ENCODE measurements at places on chromosomes 4 and X.

DNA sequence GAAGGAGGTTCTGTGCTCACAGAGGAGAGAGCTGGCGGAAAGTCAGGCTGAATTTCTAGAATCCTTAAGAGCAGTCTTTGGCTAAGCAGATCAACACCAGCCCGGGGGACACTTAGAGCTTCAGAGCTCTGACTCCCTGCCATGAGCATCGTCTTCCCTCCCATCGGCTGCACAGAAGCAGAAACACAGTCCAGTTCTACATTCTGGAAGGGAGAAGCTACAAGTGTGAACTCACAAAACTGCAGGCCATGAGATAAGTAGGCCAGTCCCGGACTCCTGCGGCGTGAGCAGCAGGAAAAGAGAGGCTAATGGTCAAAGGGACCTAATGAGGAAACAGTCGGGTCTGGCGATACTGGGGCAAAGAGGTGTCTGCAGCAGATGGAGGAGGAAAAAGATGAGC is 211.5 kb downstream of the DHX15 start:
- DNase-seq = no peak

DNA sequence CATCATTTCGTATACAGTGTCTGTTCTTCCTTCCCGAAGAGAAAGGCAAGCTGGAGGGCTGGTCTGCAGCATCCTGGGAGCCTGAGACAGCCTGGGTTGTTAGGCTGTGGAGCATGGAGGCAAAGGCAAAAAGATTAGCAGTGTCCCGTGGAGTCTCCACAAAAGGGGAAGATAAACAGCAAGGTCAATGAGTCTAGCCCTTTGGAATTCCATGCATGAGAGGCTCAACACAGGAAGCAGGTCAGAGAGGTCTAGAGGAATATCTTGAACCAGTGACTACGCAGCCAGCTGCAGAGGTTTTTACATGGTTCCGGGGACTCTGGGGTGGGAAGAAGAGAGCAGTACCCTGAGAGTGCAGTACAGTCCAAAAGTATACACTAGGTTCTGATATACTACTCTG is 12.2 kb upstream of the MCF2 start:
- no peak for DNase-seq

DNA sequence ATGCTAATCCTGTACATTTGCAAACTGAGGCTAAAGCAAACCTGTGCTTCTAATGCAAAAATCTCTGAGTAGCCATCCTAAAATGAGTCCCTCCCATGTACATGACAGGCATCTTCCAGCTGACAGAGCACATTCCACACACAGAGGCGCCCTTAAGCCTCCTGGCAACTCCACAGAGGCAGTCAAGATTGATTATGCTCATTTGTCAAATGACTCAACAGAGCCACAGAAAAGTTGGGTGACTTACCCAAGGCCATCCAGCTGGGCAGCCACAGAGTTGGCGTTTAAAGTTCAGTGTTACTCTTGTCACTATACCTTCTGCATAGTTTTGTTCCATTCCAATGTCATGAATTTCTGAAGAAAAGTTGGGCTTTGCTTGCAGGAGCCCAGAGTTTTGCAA is 394.6 kb upstream of the FGF13 start:
- DNase-seq = no peak

DNA sequence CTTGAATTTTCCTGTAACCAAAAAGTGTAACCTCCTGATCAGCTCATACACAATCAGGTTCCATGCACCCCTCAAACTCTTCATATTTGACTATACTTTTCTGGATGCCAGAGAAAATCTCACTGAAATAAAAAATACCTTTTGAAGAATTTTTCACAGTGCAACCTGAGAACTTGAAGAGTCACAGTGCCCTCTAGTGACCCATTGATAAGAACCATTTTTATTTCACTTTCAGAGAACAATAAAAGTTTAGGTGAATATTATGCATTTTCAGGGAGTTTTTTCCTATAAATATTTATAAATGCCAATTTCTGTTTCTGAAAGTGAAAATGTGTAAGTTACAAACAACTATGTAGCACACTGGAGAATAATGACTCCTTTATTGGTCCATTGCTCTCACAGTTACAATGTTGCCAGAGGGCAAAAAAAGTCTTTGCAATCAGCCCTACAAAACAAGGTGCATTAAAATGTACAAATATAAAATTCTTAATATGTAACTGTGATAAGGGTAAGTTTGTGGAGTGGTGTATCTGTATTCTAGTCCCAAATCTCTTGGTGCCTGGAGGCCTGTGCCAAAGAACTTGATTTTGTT is 153.6 kb upstream of the INTU start:
- no peak for DNase-seq

DNA sequence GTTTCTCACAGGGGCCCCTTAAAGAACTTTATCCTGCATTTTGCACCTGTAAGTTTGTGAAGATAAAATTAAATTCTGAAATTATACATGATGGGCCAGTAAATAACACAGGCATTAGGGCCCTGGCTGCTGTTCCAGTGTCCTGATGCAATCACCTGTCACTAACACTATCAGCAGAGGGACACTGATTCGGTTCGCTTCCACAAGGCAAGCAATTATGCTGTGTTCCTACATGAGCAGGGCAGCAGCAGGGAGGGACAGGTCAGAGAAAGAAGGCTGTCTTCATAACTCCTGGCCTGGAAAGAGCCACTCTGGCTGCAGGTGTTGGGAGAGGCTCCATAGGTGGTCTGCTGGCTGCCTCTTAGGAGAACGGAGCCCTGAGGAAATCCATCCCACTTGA is 487.3 kb downstream of the MID1IP1 start:
- no peak for DNase-seq

- no peak for DNase-seq
Observed at GRCh38 chrX:45515262-45516215, 314.9 kb upstream of the DIPK2B start.

GRCh38 chrX:136405126-136405525 is 82.6 kb upstream of the BRS3 start:
- DNase-seq = no peak

DNA sequence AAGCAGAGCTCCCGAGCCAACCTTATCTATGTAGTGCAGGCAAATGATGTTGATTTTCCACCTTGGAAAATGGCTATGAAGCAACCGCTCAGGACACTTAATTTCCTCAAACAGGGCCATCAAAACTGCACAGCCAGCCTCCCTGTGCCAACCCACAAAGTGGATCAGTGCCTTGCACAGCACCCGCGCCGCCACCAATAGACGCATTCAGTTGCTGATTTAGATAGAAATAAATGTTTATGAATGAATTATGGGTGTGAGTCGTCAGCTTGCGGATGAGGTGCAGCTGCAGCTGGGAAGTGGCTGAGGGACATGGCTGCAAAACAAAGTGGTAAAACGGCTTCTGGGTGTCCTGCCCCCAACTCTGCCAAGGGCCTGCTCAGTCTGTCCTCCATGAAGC is 47.0 kb downstream of the SOD3 start:
- DNase-seq = no peak

- DNase-seq = no peak
Observed at GRCh38 chr4:155353923-155354540, 22.7 kb downstream of the MAP9 start.

- DNase-seq = no peak
Observed at GRCh38 chr4:119110121-119110520, 25.5 kb upstream of the MYOZ2 start.

DNA sequence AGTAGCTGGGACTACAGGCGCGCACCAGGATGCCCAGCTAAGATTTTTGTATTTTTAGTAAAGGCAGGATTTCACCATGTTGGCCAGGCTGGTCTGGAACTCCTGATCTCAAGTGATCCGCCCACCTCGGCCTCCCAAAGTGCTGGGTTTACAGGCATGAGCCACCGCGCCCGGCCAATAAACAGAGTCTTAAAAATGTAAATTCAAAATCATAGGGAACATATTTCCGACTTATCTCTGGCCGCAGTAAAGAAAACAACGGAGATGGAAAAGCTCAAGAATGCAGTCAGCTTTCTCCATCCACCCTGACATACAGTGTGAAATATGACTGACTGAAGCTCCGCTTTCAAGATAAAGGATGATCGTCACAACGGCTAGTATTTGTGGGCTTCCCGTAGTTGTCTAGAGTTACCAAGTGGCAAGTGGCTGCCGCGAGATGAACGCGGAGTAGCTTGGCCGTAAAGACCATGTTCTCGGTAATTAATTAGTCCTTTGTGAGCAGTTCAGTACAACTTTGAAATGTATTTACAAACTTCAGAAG is 495.1 kb upstream of the FAT1 start:
- DNase-seq = no peak

DNA sequence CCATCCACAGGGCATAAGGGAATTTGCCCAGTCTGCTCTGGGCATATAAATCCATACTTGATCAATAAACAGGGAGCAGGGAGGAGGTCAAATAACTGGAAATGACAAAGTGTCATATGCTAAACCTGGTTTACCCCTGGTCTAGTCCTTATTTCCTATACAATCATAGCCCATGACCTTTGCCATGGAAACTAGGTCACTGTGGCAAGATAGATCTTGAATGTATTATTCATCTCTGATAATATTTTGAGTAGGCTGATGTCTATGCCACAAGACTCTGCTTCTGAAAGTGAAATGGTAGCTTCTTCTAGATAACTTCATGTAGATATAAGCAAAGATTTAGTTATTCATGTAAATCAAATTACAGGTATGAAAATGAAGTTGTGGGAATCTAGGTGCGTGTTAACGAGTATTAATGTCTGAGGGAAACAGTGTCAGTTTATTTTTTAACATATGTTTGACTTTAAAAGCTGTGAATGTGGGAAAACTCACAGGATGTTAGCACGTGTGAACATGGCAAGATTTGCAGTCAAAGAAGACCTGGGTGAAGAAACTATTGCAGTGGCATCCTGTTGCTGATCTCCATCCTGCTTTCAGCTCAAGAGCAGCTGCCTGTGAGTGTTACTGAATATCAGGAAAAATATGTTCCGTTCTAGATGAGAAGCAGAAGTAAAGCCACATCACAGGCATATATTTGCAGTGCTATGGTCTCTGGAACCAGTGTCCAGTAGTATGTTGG is 81.8 kb upstream of the NDP start:
- DNase-seq = no peak

GRCh38 chr4:8818063-8818881 is 53.4 kb downstream of the HMX1 start:
- DNase-seq = no peak

GRCh38 chrX:46255046-46255445 is 290.2 kb downstream of the ZNF674 start:
- no peak for DNase-seq

DNA sequence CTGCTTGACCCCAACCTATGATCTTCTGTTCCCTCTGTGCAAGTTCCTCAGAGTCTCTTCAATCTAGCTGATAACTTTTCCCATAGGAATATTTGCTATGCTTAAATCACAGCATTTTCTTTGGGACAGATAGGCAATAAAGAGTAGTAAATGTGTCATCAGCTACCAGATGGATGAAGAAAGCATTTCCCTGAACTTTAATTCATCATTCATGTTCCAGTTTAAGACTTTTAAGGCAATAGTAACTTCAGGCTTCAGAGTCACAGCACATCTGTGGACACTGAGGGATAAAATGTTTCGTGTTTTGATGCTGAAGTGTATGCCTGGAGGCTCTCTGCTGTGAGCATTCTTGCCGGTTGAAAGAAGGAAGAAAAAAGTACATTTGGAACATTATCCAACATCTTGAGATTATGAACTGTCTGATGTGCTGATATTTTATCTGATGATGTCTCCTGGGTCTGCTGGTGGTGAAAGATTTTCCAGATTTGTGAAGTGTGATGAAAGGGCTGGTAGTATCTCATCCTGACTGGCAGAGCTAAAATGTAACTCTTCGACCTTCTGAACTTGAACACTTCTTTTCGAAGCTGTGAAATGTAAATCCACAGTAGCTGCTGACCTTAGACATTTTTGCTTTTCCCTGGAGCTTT is 133.7 kb downstream of the DCLK2 start:
- no peak for DNase-seq

GRCh38 chr4:133775881-133776280 is 425.7 kb downstream of the PABPC4L start:
- DNase-seq = no peak

DNA sequence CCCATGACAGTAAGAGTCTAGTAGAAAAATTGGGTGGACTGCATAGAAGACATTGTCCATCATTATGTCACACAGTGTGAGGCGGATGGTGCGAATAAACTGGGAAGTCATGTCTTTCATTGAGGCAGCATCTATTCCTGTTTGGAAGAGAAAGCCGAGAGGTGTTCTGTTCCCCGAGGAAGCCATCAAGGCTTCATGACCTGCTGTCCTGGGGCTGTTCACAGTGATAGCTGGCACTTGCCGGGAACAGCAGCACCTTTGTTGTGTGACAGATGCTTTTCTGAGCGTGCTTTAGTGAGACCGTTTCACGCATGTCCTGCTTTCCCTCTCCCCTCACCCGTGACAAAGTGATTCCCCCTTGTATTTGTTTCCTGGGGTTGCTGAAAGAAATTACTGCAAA is 20.3 kb downstream of the RGS12 start:
- DNase-seq = no peak

GRCh38 chr4:78775303-78776078 is 659 bp upstream of the BMP2K start:
- DNase-seq = peak; percentile 78

DNA sequence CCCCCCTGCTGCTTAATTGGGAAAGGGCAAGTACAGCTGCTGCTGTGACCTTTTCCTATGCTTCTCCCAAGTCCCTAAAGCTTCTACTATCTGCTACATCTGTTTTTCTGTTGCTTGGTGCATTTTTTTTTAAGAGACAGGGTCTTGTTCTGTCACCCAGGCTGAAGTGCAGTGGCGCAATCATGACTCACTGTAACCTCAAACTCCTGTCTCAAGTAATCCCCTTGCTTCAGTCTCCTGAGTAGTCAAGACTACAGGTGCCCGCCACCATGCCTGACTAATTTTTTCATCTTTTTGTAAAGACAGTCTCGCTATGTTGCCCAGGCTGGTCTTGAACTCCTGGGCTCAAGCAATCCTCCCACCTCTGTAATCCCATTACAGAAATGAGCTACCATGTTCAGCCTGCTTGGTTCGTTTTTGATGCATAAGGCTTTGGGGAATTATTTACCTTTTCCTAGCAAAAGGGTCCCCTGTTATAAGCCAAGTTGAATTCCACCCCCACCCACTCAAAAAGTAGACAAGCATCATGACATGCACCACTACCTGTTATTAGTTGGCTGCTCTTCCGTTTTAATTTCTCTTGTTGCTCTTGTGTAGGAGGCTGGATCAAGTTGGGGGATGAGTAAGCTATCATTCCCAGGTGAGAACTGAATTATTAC is 39.6 kb downstream of the DGKK start:
- DNase-seq = no peak

DNA sequence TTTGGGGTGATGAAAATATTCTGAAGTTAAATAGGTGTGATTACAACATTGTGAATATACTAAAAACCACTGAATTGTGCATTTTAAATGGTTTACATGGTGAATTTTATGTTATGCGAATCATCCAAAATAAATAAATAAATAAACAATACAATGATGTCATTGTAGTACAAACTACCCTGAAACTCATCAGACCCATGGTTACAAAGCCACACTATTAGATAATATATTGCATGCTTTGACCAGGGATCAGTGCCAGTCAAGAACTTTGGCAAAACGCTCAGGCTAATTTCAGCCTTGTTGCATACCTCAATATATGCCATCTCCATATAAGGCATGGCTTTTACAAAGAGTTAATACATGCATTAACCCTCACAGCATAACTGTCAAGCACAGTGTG is 45.5 kb upstream of the XIAP start:
- no peak for DNase-seq

GRCh38 chrX:18574591-18574990 is 97.3 kb downstream of the RS1 start:
- no peak for DNase-seq

- no peak for DNase-seq
Observed at GRCh38 chrX:112571388-112571787, 108.3 kb downstream of the LHFPL1 start.

All from activated CD8-positive, alpha-beta memory T cell treated with anti-CD3 and anti-CD28 coated beads for 4 hours (primary cell).